Activated CD4-positive, alpha-beta T cell treated with anti-CD3 and anti-CD28 coated beads, Interleukin-2, amount 50 U/mL, for 24 hours (primary cell): ENCODE measurements at places on chromosomes 2 and 18.

DNA sequence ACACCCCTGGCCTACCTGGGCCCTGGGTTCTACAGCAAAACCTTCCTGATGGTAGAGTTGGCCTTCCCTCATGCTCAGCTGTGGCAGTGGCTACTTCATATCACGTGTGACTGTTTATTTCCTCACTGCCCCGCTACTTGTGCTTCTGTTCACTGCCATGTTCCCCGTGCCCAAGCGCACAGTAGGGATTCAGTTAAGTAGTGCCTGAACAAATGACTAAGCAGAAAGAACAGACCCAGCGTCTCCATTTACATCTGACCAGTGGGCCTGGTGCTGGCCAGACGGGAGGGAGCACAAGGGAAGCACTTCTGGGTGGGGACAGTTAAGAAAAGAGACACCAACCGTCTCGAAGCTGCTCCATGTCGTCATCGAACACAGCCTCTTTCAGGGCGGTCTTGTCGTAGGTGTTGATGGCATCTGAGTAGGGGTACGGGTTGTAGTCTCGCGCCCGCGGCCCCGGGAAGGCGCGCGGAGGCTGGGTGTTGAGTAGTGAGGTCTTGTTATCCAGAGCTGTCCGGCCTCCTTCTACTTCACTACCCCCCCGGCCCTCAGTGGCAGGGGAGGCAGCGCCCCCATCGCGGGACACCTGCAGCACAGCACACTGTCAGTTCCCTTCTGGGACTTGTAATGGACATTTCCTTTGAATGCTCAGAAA is 82.4 kb upstream of the TFCP2L1 start:
- DNase-seq: no peak

DNA sequence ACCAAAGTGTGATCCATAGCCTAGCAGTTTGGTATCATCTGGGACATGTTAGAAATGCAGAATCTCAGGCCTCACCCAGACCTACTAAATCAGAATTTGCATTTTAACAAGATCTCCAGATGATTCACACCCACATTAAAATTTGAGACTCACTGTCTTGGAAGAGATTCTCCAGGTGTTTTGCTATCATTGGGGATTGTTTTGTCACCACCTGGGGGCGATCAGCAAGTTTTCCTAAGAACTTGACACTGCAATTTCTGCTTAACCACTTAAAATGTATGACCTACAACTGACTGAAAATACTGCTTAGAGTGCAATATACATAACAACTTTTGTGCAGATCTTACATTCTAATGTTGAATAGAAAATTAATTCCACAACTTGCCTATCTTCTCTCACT is 18.9 kb upstream of the ITGA4 start:
- DNase-seq: no peak

- no peak for DNase-seq
These were observed 70.6 kb downstream of the COPS8 start for GRCh38 chr2:237156031-237156856.

- no peak for DNase-seq
These were observed 143.3 kb downstream of the HDAC4 start for GRCh38 chr2:239257511-239257937.

GRCh38 chr2:160492401-160493226 is 993 bp downstream of the RBMS1 start:
- peak; percentile 32 for DNase-seq

GRCh38 chr2:31987454-31988220 is 23.2 kb downstream of the MEMO1 start:
- no peak for DNase-seq

DNA sequence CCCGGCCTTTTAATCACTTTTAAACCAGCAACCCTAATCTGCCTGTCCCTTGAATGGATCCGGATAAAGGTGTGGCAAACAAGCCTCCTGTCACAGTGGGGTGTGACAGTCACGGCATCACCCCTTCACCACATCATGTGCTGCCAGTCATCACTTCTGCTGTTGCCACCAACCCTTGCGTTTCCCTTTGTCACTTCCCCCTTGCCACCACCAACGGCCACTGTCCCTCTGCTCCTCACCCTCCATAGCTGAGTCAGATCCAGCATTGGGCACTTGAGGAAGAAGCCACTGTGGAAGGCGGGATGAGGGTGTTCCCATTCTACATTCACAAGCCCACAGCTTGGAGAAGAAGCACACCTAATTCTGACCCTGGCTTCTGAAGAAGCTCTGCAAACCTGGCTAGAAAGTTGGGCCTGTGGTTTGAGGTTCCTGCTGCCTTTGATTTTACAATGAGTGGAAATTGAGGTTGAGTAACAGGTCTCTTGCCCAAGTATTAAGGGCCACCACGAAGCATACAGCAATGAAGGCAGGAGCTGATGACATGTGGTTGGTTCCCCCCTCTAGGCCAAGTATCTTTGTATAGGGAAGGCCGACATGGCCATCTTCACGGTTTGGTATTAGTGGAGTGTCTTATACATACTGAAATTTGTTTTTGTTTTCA is 22.9 kb upstream of the DARS1 start:
- peak; percentile 21 for DNase-seq

GRCh38 chr2:16729335-16729734 is 63.7 kb upstream of the CYRIA start:
- no peak for DNase-seq

- DNase-seq: no peak
These were observed 78.7 kb upstream of the MSH6 start for GRCh38 chr2:47704287-47704686.

- DNase-seq: no peak
These were observed 91.2 kb downstream of the HDAC4 start for GRCh38 chr2:239309398-239310245.

DNA sequence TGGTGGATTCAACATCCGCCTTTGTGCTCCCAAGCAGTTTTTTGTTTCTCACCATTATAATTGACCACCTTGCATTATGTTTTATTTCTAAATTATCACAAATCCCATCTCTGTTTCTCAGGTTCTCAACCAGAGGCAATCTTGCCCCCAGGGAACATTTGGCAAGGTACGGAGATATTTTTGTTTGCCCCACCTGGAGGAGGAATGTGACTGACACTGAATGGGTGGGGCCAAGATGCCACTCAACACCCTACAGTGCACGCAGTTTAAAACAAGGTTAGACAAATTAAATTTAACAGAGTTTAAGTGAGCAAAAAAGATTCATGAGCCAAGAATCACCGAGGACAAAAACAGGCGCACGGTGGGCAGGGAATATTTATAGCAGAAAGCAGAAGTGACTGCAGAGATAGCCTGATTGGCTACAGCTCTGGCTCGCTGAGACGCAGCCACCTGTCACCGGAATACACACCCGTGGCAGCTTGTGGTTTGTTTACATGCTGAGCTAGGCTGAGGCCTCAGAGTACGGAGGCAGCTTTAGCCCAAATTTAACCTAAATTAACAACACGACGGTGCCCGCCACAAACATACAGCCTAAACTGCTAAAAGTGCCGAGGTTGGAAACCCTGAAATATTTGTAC is 150.0 kb upstream of the ALKAL2 start:
- DNase-seq: peak; percentile 25

DNA sequence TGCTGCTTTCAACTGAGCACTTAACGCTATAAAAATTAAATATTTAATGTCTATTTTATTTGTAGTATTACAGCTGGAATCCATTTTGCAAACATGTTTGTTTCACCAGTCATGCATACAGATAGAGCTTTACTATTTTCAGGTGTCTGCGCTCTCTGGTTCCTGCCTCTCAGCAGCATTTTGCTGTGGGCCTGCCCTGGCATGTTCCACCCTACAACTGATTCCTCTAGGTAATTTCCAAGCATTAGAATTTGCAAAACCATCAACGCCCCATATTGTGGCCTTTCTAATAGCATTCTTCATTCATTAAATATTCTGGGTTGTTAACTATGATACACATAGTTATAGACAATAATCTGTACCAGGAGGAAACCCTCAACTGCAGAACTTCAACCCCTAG is 266.4 kb upstream of the DLGAP1 start:
- no peak for DNase-seq

GRCh38 chr2:157404363-157404762 is 39.5 kb downstream of the CYTIP start:
- DNase-seq: peak; percentile 72

GRCh38 chr2:32990556-32990955 is 43.8 kb downstream of the LTBP1 start:
- no peak for DNase-seq

DNA sequence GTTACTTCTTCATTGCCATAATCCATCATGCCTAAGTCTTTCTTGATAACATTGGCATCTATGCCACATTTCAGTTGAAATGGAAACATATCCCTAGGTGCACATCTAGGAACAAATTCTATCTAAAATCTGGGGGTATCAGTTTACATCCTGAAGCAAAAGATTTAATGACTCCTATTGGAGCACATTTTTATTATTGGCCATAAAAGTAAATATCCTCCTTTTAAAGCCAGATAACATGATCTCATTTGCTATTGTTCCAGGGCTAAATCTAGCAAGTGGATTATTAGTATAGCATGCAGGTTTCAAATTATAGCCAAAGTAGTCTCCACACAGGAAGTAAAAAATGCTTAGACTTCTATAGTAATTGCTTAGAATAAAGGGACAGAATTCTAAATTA is 193.2 kb downstream of the CDH2 start:
- no peak for DNase-seq

- DNase-seq: no peak
These were observed 38.8 kb downstream of the ADAM23 start for GRCh38 chr2:206482123-206482522.

GRCh38 chr2:110097506-110098220 is 18.0 kb downstream of the MALL start:
- no peak for DNase-seq

- no peak for DNase-seq
These were observed 6.6 kb downstream of the SH3RF3 start for GRCh38 chr2:109135359-109136197.

DNA sequence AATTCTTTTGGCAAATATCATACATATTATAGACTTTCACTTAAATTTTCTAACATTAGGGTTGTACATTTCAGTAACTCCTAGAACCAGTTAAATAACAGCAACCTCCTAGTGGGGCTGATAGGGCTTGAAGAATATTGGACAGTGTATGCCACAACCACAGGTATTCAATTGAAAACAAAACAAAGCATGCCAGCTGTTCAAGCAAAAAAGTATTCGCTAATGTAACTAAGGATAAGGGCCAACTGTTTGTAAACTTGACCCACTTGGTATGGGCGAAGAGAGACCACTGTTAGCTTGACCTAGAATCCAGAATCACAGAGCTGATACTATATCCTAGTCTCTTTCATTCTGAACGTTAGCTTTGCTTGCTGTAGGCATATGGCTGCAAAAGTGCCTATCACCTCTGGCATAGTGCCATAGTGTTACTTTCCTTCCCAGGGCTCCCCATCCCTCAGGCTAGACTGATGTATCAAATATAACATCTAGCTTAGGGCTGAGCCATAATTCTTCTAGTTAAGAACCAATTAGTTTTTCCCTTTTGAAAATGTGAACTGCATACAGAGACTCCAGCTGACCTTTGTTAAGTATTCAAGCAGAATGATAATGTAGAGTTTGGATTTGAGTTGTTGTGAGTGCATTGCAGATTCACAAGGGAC is 458.8 kb upstream of the NRXN1 start:
- no peak for DNase-seq

GRCh38 chr18:42310956-42311355 is 355.9 kb downstream of the PIK3C3 start:
- DNase-seq: no peak

GRCh38 chr2:207408086-207408794 is 121.5 kb upstream of the CREB1 start:
- no peak for DNase-seq

- no peak for DNase-seq
These were observed 6.0 kb downstream of the SPEG start for GRCh38 chr2:219440388-219441256.

- DNase-seq: no peak
These were observed 105.5 kb downstream of the BCL11A start for GRCh38 chr2:60447943-60448342.

DNA sequence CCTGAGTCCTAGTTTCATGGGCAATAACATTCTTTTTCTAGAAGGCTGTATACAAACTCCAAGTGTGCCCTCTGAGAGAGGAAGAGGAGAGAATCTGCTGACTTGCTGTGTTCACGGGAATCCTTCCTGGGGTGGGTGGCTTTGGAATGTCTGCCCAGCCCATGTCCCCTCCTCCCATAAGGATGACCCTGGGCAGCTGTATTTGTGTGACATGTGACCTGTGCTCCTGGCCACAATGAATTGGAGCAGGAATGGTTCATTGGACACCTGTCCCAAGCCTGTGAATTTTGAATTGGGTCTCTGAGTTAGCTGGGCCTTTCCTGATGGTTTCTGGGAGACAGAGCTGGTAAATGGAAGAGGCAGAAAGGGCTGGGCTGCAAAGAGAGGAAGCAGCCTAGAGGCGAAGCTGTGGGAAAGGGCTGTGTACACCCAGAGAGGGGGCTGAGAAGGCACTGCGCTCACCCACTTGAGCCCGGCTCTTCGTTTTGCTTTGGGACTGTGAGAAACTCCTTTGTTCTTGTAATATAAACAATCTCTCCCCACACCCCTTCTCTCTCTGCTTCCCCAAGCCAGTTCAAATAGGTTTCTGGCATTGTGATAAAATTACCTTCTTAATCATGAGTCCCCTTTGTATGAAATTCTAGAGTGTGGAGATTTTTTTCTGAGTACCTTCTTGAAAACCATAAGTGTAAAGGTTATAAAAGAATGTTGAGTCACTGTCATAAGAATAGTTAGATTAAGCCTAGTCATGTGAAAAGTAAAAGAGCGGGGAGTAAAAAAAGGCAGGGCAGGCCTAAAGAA is 49.8 kb downstream of the SLC4A5 start:
- no peak for DNase-seq

DNA sequence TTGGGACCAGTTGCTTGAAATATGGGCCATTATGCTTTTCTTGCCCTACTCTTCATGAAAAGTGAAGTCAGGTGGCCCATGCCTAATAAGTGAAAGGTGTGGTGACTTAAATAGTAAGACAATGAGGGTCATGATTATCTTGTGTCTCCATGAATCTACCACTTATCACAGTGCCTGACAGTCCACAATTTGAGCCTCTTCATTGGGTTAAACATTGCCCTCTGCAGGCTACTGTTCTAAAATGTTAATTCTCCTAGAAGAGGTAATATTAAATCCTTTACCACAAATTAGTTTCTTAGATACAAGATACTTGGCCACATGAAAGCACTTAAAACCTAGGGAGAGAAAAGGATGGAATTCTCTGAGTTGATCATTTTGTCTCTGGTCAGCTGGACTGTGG is 4.0 kb downstream of the EGR4 start:
- DNase-seq: no peak

DNA sequence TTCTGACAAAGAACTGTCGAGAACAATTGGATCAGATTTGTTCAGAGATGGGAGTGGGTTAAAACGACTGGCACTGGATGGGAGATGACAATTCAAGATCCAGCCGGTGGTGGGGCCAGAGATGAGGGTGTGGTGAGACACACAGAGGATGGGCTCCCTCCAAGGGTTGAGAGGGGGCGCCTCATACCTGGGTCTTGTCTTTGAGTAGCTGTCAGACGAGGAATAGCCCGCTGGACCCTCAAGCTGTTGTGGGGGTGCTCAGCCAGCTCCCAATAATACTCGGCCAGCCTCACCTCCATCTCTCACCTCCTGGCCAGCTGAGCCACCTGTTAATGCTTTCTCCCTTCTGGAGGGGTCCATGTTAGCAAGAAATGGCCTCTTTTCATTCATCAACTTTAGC is 14.0 kb downstream of the INPP5D start:
- no peak for DNase-seq
